Caudate nucleus (tissue), 63 donors: ENCODE measurements at places on chromosomes 6 and 20.

DNA sequence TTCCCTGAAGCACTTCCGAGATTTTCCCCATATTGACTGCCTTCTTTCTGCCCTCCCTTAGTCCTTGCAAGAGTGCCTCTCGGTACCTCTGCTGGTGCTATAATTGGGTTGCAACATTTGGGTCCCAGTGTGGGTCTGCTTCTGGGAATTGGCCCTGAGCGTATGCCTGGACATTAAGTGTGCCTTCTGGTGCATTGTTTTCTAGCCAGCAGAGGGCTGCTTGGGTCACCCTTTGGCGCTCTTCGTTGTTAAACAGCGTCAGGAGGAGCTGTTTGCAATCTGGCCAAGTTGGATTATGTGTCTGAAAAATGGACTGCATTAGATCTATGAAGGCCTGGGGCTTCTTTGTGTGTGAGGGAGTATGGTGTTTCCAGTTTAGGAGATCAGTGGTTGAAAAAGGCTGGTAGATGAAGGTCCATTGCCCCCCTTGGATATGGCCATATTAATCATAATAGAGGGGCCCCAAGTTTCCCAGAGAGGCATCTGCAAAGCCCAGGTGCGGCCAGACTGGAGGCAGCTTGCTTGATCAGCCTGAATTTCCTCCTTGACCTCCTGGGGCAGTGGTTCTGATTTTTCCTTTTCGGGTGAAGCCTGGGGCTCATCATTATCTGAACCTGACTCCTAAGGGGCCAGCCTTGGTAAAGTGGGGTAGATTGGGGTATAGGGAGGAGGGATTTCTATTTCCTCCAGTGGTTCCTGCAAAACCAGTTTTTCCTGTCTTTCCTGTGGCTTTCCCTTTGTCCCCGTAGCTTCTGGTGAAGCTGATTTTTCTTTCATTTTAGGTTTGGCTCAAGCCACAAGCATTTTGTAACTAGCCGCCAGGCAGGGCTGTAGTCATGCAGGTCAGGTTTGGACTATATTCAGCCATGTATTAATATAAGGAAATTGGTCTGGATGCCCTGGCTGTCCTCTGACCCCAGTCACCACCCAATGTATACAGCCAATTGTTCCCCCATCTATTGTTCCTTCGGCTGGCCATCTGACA lies 85.4 kb upstream of the GPR6 start:
- DNase-seq: no peak

GRCh38 chr6:680251-680650 lies 12.7 kb downstream of the EXOC2 start:
- DNase-seq: no peak

DNA sequence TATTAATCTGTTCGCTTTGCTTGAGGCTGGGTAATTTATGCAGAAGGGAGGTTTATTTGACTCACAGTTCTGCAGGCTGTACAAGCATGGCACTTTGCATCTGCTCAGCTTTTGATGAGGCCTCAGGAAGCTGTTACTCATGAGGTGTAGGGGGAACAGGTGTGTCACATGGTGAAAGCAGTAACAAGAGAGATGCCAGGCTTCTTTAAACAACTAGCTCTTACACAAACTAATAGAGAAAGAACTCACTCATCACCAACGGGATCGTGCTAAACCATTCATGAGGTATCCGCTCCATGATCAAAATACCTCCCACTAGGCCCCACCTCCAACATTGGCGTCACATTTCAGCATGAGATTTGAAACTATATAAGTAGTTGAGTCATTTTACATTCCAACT lies 34.4 kb upstream of the GCLC start:
- no peak for DNase-seq

- DNase-seq: no peak
Observed at GRCh38 chr6:37005061-37005810, at the start of gene FGD2. FGD2 (plus strand) TSS chr6:37005655; CDS start chr6:37005818, 163 bp downstream.

GRCh38 chr20:47070176-47070575 lies 175.5 kb downstream of the EYA2 start:
- DNase-seq: no peak

- DNase-seq: no peak
Observed at GRCh38 chr6:147053311-147053921, 150.8 kb upstream of the STXBP5 start.

- DNase-seq: no peak
Observed at GRCh38 chr20:43736588-43737158, 9.9 kb upstream of the GTSF1L start.

GRCh38 chr20:48720256-48720985 lies 107.4 kb downstream of the PREX1 start:
- DNase-seq: no peak

DNA sequence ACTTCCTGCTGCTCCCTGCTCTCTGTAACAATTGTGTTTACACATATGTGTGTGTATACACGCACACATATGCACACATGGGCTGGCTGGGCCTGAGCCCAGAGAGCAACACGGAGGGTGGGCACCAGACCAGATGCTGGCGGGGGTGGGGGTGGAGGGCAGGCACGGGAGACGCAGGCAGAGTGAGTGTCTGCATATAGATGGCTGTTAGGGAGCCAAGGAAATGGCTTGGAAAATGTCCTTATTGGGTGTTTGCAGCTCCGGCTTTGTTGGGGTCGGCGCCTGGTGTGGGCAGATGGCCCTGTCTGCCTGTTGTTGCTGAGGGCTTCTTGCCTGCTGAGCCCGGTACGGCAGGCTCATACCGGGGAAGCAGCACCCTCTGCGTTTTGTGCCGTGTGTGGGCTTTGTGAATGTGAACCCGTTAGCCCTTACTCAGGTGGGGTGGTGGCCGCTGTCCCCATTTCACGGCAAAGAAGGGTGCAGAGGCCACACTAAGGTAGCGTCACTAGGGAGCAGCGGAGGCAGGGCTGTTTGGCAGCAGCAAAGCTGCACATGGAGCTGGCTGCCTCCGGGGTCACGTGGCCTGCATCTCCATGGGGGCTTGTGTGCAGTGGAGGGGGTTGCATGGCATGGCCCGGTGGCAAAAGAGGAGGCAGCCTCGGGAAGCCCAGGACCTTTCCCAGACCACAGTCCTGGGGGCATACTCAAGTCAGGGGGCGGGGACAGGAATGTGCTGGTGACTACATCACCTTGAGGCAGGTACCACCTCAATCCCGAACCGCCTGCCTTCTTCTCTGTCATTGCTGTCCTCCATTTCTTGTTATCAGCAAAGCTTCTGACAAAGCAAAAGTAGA lies 47.4 kb upstream of the SRF start:
- no peak for DNase-seq

- DNase-seq: peak; percentile 1
Observed at GRCh38 chr20:53216856-53217576, 244.9 kb downstream of the TSHZ2 start.

- no peak for DNase-seq
Observed at GRCh38 chr6:93447874-93448273, 28.5 kb upstream of the EPHA7 start.

GRCh38 chr6:9002833-9003232 lies 567.5 kb upstream of the SLC35B3 start:
- DNase-seq: no peak

GRCh38 chr6:108565091-108565766 lies 4.5 kb downstream of the FOXO3 start:
- no peak for DNase-seq

DNA sequence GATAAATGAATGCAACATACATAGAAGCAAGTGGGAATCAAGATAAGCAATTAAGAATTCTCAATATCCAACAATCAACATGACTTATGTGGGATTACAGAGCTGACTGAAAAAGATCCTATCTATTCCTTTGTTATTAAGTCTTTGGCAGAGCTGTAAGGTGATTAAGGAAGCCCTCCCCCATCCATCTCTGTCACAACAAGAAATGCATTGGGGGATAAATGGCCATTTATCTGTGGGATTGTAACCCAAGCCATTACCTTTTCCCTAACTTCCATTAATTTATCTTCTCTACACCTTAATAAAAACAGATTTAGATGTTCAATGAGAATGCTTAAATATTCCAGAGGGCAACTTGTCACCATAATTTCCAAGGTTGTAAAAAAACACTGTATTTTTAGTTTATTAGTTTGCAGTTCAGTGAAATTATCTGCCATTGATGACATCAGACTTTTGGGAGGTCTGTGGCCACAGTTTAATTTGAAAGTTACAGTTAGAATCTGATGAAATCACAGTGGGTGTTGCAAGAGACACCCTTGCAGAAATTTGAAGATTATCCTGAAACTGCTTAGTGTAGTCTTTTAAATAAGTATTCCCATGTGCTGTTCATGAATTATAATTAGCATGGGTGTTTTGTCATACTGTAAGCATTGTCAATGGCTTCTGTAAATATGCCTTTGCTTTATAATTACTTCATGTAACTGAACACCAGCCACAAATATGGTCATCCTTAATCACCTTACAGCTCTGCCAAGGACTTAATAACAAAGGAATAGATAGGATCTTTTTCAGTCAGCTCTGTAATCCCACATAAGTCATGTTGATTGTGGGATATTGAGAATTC lies 49.4 kb upstream of the FYN start:
- no peak for DNase-seq

- no peak for DNase-seq
Observed at GRCh38 chr6:73471686-73472290, 10.3 kb downstream of the MTO1 start.

DNA sequence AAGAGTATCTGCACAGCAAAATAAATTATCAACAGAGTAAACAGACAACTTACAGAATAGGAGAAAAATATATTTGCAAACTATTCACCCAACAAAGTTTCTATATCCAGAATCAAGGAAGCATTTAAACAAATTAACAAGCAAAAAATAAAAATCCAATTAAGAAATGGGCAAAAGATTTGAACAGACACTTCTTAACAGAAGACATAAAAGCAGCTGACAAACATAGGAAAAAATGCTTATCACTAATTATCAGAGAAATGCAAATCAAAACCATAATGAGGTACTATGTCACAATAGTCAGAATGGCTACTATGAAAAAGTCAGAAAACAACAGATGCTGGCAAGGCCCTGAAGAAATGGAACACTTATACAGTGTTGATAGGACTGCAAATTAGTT lies 434.2 kb upstream of the ADGRB3 start:
- no peak for DNase-seq

- DNase-seq: no peak
Observed at GRCh38 chr6:98941319-98941718, 6.4 kb downstream of the FBXL4 start.

DNA sequence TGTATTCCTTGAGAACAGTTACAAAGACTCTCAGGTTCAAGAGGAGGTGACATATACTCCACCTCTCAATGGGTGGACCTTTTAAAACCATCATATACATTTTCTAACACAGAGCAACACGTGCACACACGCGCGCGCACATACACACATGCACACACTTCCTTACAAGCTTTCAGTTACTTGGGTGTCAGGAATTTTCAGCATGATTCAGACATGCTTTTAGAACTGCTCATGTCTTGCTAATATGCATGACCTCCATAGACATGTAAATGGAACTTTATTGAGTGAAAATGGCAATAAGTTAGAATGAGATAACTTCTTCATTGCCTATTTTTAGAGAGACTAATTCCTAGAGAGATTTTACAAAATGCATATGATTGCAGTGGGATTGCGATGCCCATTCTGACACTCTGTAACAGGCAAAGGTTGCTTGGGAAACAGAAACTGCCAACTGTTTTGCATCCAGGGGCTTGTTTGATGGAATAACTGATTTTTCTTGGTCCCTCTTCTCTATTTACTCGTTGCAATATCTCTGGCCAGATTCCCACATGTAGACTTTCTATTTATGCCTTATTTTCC lies 531.4 kb upstream of the RNF217 start:
- no peak for DNase-seq

GRCh38 chr20:47049771-47050170 lies 155.1 kb downstream of the EYA2 start:
- no peak for DNase-seq

GRCh38 chr6:168117942-168118341 lies 38.9 kb upstream of the FRMD1 start:
- DNase-seq: no peak

GRCh38 chr6:56992703-56993102 lies 37.8 kb downstream of the BEND6 start:
- DNase-seq: no peak

GRCh38 chr20:19633985-19634384 lies 124.1 kb upstream of the RIN2 start:
- DNase-seq: no peak

- peak; percentile 42 for DNase-seq
Observed at GRCh38 chr6:134303891-134304290, 14.0 kb downstream of the SGK1 start.

GRCh38 chr20:14434384-14435136 lies 97.1 kb upstream of the FLRT3 start:
- no peak for DNase-seq

DNA sequence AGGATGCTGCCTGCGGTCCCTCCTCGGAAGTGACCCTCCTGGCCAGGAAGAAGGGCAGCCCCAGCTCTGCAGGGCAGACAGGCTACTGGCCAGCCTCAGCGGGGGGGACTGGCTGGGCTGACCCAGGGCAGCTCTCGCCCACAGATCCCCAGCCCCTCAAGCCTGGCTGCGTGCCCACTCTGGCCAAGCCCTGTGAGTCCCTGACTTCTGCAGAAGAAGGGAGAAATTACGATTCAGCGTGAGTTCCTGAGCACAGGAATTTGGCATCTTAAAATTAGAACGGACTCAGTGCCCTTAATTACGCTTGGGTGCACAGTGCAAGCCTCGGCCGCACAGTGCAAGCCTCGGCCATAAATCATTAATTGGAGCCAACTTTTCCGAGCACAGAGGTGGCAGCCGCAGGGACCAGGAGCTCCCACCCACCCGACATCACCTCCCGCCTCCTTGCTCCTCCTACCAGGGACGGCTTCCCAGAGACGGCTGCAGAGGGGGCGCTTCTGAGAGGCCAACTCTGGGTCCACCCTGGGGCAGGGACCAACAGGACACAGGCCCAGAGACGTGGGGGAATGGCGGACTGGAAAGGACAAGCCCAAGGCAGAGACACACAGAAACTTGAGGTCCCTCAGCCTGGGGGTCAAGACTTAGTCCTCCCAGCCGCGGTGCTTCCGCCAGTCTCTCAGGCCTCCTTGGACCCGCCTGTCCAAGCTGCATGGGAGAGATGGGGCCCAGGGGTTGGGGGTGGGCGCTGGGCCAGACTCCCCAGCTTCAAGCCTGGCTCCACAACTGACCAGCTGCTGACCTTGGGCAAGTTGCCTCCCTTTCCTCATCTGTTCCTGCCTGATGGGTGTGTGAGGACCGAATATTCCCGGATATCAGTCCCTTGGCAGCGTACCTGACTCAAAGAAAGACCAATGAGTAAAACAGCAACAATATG lies 165.4 kb downstream of the TAF4 start:
- no peak for DNase-seq

DNA sequence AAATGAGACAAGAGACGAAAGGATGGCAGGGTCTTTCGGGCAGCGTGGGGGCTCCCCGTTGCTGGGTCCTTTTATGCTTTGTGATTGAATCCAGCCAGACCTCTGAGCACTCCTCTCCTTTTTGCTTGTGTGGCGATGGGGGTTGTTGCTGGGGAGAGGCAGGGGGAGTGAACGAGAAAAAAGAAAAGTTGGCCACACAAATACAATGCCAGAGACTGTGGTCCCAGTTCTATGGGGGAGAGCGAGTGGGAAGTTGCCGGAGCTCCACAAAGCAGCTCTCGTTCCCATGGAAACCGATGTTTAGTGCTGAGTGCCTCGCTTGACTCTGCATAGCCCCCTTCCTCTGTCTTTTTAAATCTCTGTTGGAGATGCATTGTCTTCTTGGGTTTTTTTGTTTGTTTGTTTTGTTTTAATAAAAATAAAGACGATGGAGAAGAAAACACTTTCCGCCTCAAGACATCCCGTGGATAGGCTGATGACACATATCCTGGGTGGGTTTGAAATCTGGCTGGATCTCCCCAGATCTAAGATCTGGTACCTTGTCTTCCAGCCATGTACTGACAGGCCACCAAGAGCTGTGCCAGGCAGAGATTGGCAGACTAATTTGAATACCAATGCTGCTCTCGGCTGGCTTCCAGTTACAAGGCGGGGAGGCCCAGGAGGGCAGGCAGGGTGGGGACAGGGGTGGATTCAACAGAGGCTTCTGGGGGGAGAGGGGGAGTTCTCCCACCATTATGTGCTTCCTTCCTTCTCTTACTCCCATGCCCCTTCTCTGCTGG lies 529.3 kb downstream of the QKI start:
- DNase-seq: peak; percentile 72
